ENCODE measurements at places on chromosomes 2 and 18.
A peak's percentile ranks its signal among the peaks of the same experiment; 100 is the strongest.

GRCh38 chr2:60834270-60834717 lies 47.1 kb upstream of the REL start:
- peak; percentile 50 for DNase-seq

- no peak for DNase-seq
Observed at GRCh38 chr2:38504169-38504568, 98.6 kb downstream of the HNRNPLL start.

DNA sequence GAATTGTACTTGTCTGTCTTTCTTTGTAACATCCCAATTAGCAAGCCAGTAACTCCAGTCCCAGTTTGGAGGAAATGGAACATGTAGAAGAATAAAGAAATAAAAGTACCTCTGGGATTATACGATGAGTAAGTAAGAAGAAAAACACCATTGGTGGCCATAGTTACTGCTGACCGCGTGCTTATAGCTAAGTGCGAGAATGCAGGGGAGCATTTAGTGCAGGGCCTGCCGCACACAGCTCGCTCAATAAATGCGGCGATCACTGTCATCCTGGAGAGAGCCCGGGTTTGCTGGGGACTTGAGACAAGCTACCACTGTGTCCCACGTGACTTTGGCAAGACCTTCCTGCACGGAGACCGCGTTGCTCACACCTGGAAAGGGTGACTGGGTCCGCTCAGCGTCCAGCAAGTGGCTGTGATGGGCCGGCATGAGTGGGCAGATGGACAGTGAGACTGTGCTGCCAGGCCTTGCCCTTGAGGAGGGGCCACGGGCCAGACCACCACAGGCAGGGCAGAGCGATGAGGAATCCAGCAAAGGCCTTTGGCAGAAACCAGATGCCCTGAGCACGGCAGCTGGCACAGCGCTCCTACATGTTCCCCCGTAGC lies 54.8 kb downstream of the ADI1 start:
- no peak for DNase-seq

DNA sequence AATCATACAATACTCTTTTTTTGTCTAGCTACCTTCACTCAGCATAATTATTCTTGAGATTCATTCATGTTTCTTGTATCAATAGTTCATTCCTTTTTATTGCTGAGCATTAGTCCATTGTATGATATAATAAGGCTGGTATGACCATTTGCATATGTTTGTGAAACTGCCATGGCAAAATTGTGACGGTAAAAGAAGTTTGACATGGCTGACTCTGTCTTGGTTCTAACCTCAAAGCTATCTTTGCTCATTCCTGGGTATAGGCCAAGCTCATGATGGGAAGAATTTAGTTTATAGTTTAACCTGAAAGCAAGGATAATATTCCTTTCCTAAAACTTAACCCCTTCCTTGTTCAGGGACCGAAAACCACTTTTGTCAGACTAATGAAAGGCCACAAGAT lies 46.4 kb downstream of the COMMD1 start:
- DNase-seq = no peak

DNA sequence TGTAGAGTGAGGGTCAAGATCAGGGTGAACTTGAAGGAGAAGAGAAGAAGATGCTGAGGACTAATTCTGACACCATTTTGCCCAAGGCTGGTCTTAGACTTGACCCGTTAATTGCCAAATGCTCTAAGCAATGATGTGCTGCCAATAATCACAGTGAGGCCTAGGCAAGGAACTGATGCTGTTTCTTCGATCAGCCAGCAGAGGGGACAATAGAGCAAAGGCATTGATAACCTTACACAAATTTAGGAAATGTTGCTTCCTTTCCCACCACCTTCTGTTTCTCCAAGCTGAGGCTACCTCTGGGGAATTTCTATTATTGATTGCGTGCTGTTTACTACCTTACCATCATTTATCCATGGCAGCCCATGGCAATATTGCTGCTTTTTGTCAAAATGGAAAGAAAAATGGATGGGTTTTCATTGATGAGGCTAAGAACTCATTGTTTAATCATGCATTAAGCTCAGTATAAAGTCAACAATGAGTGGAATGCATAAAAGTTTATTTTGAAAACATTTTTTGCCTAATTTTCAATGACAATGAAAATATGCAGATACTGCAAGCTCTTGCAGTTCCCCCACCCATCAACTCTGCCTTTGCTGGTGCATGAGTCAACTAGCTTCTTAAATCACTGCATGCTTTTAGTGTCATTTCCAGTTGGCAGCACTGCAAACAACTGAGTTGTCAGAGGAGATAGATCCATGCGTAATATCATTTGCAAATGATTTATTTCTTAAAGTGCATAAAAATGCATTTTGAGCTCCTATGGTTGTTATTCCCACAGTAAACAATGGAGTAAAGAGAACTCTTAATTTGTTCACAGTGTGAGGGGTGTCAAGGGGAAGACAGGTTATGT lies 116.4 kb upstream of the NYAP2 start:
- no peak for DNase-seq
